ENCODE measurements at places on chromosomes 6 and 20. TPM values are rescaled to one million over a fixed set of nuclear protein-coding genes. Genes with fewer than 3 reads are reported as not detected.

Gene TAAR9
- not detected for total RNA-seq

Gene CGA
- total RNA-seq, result not detected

DNA sequence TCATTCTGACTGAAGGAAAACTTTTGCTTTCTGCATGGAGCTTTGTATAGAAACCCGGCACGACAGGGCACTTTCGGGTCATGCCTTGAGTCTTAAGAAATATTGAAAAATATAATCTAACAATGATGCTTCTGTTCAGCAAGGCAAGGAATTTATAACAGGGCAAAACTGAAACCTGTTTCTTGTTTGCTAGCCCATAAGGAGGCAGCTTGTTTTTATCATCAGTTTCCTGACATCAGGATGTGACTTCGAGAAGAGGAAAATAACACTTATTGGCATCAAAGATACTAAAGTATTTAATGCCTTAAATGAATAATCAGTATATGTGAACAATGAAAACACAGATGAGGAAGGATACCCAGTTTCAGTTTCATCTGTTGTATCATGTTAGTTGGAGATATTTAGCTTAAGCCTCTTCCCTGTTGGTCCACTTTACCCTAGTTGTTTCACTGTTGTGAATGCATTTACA lies 146.5 kb downstream of the CDKAL1 start:
- H3K4me1 ChIP-seq, result peaks cover 13% of the 10 kb centered on the region
- no peak overlapping the region for H3K27ac ChIP-seq
- H3K4me3 ChIP-seq, result no peak overlapping the region
- H3K36me3 ChIP-seq, result peaks cover 4% of the 10 kb centered on the region

Gene LY6G6D
- total RNA-seq, result not detected

GRCh38 chr6:124033501-124033900 lies 229.8 kb downstream of the NKAIN2 start:
- no peak for DNase-seq
- no peak overlapping the region for H3K4me3 ChIP-seq
- no peak overlapping the region for H3K27ac ChIP-seq
- no peaks in the 10 kb centered on the region for H3K27me3 ChIP-seq
- no peaks in the 10 kb centered on the region for H3K36me3 ChIP-seq
- H3K4me1 ChIP-seq, result no peaks in the 10 kb centered on the region

Gene FARS2
- total RNA-seq, result 16.7 TPM

GRCh38 chr6:33118525-33119123 lies 42.8 kb downstream of the HLA-DPB1 start:
- DNase-seq, result peak; percentile 51
- H3K36me3 ChIP-seq, result no peaks in the 10 kb centered on the region
- no peak overlapping the region for H3K4me3 ChIP-seq
- H3K4me1 ChIP-seq, result peaks cover 17% of the 10 kb centered on the region

Measured in activated CD8-positive, alpha-beta T cell treated with anti-CD3 and anti-CD28 coated beads, Interleukin-2, amount 10 ng/mL, durations not matched to agents 7 days and 5 days (primary cell).